ENCODE measurements at places on chromosomes 3 and 15. TPM values are rescaled to one million over a fixed set of nuclear protein-coding genes. Genes with fewer than 3 reads are reported as not detected.
A peak's percentile ranks its signal among the peaks of the same experiment; 100 is the strongest.

GRCh38 chr3:117297541-117297940 is 588.0 kb downstream of the TUSC7 start:
- no peak for DNase-seq

The STARD5 gene
- 4.5 TPM for total RNA-seq

DNA sequence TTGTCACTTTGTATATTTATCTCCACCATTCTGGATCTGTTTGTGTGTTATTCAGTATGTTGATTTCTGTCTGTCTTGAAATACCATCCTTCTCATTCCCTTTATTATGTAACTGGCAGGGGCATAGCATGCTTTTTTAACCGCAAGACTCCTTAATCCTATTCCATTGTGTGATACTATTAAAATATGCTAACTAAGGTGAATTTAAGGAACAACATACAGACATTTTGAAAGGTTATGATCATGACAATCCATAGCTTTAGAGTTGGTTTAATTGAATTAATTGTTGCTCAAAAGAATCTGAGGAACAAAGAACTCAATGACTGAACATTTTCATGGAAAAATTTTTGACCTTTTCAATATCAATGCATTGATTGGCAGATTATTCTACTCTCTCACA is 677.3 kb upstream of the ROBO1 start:
- DNase-seq: no peak

GRCh38 chr15:55627730-55628368 is 39.7 kb upstream of the PYGO1 start:
- no peak for DNase-seq

The DNASE1L3 gene
- not detected for total RNA-seq

DNA sequence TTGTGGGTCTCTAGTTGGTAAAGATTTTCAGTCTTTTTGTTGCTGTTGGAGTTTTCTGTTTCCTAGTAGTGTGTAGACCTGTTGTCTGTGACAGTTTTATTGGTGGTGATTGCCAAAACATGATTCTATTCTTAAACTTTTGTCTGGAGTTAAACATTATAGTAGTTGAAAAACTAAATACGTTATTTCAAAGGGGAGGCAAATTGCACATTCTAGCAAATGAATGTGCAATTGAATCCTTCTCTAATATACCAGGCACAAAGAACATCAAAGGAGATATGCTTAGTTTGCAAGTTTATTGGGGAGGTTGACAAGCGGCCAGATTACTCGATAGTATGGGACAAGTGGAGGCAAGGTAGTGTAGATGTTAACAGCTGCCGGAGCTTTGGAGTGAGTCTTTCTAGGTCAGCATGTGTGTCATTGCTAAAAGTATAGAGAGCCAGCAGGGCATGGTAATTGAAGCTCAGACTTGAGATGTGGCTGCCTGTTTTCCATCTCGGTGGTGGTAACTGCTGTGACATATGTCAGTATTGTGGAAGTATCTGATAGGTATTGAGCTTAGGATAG is 20.6 kb downstream of the CHD2 start:
- DNase-seq: no peak

- DNase-seq: no peak
Observed at GRCh38 chr15:85688711-85689110, 106.0 kb downstream of the KLHL25 start.

DNA sequence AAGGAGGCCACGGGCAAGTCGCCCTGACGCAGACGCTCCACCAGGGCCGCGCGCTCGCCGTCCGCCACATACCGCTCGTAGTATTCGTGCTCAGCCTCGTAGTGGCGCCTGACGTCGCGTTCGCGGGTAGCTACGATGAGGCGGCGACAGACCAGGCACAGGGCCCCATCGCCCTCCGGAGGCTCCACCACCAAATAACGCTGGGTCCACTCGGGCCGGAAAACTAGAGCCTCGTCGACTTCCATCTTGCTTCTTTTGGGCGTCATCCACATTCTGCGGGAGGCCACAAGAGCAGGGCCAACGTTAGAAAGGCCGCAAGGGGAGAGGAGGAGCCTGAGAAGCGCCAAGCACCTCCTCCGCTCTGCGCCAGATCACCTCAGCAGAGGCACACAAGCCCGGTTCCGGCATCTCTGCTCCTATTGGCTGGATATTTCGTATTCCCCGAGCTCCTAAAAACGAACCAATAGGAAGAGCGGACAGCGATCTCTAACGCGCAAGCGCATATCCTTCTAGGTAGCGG is at the start of gene EPM2AIP1:
TSS of gene EPM2AIP1 (minus strand) at position 326 of the 520 bp plus-strand sequence. CDS start at position 272, 54 bp downstream.
- no peak for DNase-seq

GRCh38 chr15:95292785-95293450 is 1037.6 kb upstream of the NR2F2 start:
- DNase-seq: no peak

The LRRC2 gene
- total RNA-seq: not detected

DNA sequence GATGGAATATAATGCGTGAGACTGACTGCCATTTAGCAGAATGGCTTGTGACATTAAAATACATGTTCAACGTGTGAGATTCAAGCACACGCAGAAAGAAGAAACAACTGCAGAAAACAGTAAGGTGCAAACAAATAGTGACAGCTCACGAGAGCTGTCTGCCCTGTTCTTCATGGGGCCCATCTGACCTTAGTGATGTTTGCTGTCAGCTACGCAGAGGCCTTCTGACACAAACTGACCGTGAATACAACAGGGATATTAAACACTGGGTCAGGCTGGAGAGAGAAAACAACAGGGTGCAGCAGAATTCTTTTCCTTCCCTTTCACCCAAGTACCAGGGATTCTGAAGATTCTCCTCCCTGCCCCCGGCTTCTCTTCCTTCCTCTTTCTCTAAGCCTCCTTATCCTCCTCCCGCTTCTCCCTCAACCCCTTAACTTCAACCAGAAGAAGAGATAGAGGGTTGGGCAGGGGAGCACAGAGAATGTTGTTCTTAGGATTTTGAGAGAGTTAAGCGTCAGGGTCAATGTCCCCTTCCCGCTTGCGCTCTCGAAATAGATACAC is 2.1 kb downstream of the TNFAIP8L3 start:
- no peak for DNase-seq

- DNase-seq: no peak
Observed at GRCh38 chr3:143529018-143529478, 319.2 kb downstream of the SLC9A9 start.

DNA sequence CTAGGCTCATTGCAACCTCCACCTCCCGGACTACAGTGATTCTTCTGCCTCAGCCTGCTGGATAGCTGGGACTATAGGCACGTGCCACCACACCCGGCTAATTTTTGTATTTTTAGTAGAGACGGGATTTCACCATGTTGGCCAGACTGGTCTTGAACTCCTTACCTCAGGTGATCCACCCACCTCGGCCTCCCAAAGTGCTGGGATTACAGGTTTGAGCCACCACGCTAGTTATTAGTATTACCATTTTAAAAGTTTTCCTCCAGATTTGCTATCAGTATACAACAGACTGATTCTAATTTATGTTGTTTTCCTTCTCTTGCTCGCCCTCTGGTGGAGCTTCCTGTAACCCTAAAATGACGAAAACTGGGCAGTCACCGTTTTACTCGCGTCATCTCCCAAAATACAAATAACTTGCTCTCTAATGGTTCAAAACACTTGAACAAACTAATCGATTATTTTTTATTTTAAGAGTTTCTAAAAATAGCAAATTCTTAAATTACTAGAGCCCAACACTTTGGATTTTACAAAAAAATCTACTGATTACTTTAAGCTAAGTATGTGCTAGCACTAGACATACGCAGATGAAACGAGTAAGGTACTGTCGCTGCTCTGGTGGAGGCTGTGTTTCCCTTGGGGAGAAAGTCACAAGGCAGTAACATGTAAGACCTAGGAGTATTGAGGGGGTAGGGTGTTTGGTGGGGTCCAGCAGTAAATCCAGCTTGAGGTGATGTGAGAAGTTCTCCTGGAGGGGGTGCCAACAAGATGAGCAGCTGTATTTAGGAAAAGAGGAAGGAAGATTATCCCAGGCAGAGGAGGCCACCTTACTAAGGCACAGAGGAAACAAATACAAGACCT is 203.3 kb downstream of the MBNL1 start:
- peak; percentile 41 for DNase-seq

The FBXL2 gene
- total RNA-seq: not detected

Data from activated T-helper 1 cell treated with anti-CD3 and anti-CD28 coated beads, Interleukin-12 subunit alpha, Interleukin-12 subunit beta, Interleukin-2, Interleukin-4 antibody, amounts not matched to agents 30 ng/mL and 10 ng/mL and 1 ng/mL, durations not matched to agents 14 hours and 24 hours and 36 hours (primary cell).